HS-5 (cell line): ENCODE measurements at places on chromosomes 4 and X.

- DNase-seq = peak; percentile 95
Measured at GRCh38 chr4:23728393-23728792, 161.5 kb downstream of the PPARGC1A start.

DNA sequence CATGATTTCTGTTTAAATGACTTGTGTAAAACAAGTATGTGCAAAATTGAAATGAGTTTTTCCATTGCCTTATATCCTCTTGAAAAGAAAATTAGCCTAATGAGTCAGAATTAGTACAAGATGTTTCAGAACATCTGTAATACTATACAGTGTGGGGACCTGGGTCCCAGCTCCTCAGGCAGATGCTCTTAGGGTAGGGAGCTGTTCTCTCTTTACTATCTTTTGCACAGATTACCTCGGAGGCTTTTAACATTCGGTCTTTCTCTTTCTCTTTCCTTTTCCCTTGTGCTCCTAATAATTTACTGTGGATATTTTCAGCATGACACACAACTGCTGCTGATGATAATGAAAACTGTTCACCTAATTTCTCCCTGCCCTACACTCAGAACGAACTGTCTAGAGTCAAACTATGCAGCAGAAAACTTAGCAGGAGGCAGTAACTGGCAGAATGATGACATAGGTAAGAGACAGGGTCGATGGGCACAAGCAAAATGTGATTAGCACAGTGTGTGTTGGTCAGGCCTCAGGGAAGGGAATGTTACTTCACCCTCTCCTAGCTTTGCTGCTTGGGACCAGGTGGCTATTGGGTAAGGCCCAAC, 455.3 kb downstream of the PDHA2 start:
- no peak for DNase-seq

GRCh38 chr4:40583850-40584439, 45.7 kb downstream of the RBM47 start:
- no peak for DNase-seq

GRCh38 chr4:113179091-113179490, 129.6 kb downstream of the ANK2 start:
- no peak for DNase-seq

DNA sequence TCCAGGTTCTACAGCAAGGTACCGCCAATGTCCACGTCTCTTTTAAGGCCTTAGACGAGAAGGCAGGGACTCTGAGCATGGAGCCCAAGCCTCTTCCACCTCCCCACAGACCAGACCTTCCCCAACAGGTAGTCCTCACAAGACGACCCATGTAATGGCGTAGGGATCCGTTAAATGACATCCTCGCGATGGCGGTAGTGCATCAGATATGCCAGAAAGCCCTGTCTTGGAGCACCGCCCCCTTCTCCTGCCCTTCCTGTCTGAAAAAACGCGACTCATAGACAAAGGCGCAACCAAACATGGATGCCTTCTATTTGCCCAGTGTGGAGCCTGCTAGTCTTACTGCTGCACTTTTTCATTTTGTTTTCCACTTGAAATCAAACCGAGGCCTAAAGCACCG, 185.4 kb downstream of the OR13H1 start:
- no peak for DNase-seq

GRCh38 chr4:186624951-186625350, 69.6 kb upstream of the MTNR1A start:
- DNase-seq = no peak

DNA sequence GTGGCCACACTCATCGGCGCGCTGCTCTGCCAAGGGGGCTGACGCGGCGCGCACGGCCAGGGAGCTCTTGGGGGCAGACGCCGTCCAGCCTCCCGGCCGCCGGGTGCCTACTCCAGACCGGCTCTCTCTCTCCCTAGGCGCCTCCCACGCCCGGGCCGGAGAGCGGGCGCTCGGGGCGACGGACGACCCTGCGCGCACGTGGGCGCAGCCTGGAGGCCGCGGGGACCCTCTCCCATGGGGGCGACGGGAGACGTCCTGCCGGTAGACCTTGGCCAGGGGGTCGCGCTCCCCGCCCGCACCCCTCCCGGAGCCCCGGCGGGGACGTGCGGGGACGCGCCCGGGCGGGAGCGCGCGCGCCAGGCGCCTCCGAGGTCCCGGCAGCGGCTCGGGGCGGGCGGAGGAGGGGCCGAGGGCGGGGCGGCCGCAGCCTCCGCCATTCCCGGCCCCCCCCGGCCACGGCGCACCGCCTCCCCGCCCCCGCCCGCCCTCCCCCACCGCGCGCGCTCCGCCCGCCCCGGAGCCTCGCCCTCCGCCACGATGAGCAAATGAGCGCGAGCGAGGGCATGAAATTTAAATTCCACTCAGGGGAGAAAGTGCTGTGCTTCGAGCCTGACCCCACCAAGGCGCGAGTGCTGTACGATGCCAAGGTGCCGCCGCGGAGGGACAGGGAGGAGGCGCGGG, at the start of gene MSL3:
TSS of gene MSL3 (plus strand) at position 519 of the 681 bp plus-strand sequence. CDS start at position 546, 27 bp downstream.
- DNase-seq = no peak

DNA sequence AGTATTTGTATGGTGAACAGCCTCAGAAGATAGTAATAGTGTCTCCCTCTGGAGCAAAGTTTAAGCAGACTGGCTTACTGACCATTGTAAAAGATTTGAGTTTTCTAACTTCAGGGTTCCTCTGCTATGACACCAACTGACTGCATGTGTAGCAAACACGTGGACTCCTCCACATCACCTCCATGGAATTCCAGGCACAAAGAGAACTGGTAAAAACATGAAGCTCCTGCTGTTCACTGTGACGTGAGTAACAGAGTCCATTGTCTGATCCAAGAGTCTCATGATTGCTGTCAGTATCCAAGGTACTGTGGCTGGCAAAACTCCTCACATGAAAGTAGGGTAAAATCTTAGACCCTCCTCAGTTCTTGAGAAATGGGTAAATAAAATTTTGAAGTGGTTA, 107.6 kb upstream of the FAM9B start:
- no peak for DNase-seq

- no peak for DNase-seq
Measured at GRCh38 chrX:120653000-120653399, 23.1 kb upstream of the C1GALT1C1 start.

- no peak for DNase-seq
Measured at GRCh38 chr4:143502231-143502630, 11.3 kb upstream of the SMARCA5 start.

GRCh38 chr4:26406346-26406975, 83.8 kb downstream of the CCKAR start:
- DNase-seq = no peak

DNA sequence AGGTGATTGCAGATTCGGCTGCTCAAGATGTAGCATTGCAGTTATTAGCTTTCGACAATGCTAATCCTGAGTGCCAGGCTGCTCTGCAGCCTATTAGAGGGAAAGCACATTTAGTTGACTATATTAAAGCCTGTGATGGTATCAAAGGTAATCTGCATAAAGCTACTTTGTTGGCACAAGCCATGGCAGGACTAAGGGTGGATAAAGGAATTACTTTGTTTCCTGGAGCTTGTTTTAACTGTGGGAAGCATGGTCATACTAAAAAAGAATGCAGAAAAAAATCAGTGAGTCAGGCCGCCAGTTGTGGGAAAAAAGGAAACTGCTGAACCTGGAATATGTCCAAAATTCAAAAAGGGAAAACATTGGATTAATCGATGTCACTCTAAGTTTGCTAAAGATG, 154.9 kb upstream of the TECRL start:
- no peak for DNase-seq

GRCh38 chrX:101081231-101081630, 2.6 kb downstream of the TMEM35A start:
- DNase-seq = no peak

GRCh38 chrX:65690057-65690855, 22.8 kb downstream of the MSN start:
- no peak for DNase-seq

DNA sequence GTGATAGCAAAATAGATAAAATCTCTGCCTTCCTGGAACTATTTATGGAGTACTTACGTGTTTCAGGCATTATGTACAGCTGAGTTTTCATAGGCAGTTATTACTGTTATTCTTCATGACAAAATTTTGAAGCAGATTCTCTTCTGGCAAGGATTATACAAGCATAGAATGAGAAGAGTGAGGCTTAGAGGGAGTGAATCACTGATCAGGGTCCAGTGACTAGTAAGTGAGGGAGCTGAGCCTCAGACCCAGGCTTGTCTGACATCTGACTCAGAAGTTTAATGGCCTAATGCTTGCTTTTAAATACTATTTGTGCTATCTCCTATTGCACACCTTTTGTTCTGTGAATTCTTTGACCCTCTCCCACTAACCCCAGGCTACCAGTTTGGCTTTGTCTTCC, 110.6 kb downstream of the DTHD1 start:
- no peak for DNase-seq

- peak; percentile 84 for DNase-seq
Measured at GRCh38 chrX:45771114-45771513, 570.4 kb upstream of the DIPK2B start.

DNA sequence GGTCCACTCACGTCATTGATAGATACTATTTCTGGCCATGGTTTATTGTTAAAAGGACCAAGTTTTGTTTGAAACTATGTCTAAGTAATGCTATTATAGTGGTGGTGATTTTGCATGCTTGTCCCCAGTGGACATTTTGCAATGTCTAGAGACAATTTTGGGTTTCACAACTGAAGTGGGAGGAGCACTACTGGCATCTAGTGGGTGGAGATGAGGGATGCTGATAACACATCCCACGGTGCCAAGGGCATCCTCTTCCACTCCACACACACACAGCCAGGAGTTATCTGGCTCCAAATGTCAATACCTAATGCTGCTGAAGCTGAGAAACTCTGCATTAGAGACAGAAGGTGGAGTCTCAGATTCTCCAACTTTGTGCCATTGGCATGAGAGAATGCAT, 131.2 kb downstream of the FRMPD4 start:
- DNase-seq = no peak

- DNase-seq = no peak
Measured at GRCh38 chrX:153342762-153343558, 9.0 kb downstream of the ZNF275 start.

- DNase-seq = no peak
Measured at GRCh38 chr4:185227131-185227551, 17.7 kb downstream of the SNX25 start.

- no peak for DNase-seq
Measured at GRCh38 chrX:46375831-46376230, 169.4 kb downstream of the ZNF674 start.

DNA sequence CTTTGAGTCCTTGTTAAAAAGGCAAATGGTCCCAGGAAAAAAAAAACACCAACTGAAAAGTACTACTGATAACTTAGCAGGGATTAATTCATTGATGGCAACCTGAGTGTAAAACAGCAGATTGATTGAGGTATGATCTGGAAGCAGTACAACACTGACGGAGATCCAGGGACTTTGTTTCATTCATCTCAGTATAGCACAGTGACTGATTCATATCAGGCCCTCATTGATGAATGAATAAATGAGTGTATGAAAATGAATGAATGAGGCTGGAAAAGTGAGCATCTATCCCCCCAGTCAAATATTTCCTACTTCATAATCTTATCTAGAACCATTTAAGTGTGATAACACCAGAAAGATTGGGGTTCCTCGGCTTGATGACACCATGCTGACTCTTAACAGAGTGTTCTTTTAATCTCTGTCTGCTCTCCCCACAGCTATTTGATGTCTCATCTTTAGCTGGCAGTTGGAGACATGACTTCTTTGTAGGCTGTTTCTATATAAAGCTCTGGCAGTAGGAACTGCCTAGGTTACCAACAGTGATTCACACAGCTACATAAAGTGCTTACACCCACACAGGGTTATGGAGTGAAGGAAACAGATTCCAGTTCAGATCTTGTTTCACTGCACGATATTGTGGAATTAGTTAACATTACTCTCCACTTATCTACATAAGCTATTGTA, 18.6 kb upstream of the RNF128 start:
- DNase-seq = peak; percentile 68

GRCh38 chr4:17526695-17527477, 11.9 kb downstream of the CLRN2 start:
- DNase-seq = no peak

DNA sequence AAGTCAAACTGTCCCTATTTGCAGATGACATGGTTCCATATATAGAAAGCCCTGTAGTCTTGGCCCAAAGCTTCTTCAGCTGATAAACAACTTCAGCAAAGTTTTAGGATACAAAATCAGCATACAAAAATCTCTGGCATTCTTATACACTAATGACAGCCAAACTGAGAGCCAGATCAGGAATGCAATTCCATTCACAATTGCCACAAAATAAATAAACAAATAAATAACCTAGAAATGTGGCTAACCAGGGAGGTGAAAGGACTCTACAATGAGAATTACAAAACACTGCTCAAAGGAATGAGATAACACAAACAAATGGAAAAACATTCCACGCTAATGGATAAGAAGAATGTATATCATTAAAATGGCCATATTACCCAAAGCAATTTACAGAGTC, 52.9 kb upstream of the CXCL8 start:
- DNase-seq = no peak

- DNase-seq = no peak
Measured at GRCh38 chr4:105158837-105159236, 12.2 kb downstream of the TET2 start.

DNA sequence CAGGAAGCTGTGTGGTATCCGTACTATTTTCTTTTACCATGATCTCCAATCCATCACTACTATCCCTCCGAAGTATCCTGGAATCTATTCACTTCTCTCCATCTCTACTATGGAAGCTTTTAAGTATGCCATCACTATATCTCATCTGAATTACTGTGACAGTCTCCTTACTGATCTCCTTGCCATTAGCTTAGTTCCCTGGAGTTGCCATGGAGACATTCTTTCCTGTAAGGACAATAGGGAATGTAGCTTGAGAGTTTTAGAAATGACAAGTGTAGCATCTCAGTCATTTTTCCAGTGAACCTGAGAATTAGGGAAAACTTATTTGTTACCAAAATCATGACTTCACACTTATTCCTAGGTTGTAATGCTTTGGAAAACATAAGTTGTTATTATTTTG, 86.3 kb downstream of the HPGD start:
- no peak for DNase-seq

DNA sequence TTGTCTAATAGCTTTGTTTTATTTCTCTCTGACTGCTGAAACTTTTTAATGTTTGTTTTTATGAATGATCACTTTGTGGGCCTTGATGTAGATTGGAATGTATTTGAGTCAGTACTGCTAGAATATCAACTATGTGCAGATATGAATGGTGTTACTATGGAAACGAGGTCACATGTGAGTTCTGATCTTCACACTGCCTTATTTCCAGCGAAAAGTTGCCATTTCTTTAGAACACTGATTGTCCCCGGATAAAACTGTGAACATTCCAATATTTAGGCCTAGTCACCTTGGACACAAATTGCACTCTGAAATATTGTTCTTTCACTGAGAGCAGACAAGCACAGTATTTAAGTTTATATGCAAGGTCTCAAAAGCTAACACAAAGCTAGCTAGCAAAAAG, 27.2 kb upstream of the MAGED1 start:
- DNase-seq = no peak

DNA sequence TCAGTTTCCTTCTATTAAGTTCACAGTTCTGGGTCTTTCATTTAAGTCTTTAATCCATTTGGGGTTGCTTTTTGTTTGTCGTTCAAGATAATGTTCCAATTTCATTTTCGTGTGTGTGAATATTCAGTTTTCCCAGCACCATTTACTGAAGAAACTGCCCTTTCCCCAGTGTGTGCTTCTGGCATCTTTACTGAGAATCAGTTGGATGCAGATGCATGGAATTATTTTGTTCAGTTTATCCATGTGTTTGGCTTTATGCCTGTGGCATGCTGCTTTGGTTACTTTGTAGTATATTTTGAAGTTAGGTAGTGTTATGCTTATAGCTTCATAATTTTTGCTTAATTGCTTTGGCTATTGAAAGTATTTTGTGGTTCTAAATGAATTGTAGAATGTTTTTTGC, 163.8 kb upstream of the HDX start:
- DNase-seq = no peak

- DNase-seq = no peak
Measured at GRCh38 chr4:37068580-37068979, 176.0 kb upstream of the NWD2 start.
